Fibroblast of skin of back (primary cell): ENCODE measurements at places on chromosomes 7 and 10.

DNA sequence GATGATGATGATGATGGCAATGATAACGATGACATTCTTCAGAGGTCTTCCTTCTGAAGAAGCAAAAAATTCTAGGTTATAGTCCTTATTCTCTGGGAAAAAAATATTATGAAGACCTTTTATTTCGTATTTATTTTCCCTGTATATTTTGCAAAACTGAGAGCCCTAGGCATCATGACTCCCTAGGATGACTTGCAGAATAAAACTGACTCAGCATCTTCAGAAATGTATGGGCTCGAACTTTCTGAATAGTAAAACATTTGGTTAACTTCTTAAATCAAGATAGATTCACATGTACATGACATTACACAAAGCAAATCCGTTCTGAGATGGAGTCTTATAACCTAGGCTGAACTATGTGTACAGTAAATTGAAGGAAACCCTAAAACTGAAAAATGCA, 29.4 kb downstream of the DKK1 start:
- no peak for DNase-seq

DNA sequence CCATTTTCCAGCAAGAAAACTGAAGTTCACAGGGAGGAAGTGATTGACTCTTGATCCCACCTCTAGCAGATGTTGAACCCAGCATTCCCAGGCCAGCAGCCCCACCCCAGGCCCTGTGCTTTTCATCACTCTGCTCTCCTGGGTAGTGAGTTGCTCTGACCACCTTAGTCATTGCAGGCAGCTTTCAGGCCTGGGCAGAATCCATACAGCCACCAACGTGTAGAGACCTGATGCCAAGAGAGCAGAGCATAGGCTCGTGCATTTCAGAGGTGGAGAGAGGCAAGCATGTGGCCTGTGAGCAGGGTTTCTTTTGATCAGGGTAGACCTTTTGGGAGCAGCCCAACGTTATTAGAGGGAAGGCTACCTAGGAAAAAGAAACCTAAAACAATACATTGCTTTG, 334.6 kb downstream of the PTEN start:
- no peak for DNase-seq

GRCh38 chr10:44382131-44382858, 2.6 kb downstream of the CXCL12 start:
- peak; percentile 42 for DNase-seq

DNA sequence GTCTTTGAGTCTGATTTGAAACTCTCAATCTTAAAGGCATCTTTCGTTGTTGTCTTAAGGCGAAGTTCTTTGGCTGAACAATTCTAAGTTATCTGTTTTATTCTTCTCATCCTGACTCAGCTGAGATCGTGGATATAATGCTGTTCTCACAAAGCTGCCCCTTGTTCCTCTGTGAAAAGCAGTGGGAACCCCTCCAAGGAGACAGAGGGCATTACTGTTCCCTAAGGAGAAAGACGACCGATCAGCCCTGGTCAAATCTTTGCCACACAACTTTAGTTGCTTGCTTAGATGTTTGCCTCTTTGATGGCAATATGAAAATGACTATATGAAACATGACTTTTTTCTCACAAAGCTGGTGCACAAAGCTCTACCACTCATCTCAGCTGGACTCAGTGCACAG, 1016.7 kb downstream of the REEP3 start:
- no peak for DNase-seq

DNA sequence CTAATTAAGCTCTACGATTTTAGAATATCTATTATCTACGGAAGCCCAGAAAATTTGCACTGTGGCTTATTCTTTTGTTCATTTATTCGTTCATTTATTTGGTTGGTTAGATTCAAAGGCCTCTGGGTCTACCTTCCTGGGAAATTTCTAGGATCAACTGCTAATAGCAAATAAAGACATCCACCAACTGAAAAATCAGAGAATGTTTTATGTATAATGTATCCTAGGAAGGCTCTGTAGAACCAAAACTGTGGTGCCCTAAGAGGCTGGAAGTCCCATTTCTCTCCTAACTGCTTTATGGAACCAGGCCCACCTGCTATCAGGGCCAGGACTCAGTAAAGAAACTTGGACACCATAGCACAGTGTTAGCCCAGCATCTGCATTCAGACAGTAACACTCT, 923.4 kb upstream of the AUTS2 start:
- no peak for DNase-seq

- peak; percentile 53 for DNase-seq
Observed at GRCh38 chr10:116748041-116748440, 5.7 kb upstream of the HSPA12A start.

DNA sequence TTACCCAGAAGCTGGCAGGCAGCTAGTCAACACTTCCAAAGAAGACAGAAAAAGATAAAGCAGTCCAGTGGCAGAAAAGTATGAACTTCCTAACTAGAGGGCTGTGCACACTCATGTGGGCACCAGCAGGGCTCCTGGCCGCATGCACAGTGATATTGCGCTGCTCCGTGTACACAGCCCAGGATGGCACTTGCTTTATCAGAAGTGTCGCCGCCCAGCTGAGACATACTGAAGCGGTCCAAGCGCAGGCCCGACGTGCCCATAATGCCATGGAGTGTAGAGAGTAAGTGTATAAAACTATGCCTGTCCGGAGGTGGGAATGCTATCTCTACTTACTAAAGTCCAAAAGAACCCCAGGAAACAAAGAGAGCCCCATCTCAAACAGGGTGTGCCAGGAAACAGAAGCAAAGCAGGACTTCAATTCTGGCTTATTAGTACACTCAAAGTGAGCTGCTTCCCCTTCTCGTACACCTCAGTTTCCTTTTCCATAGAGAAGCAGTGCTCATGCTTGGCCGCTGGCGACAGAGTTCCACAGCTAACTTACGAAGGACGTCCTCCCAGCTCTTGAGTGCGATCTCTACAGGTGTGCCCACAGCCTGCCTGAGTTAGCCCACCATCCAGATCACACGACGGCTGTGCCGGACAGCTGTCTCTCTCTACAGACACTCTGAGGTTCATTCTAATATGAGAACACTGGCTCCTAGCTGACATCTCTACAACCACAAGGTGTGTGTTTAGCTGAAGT, 234.3 kb downstream of the COBL start:
- DNase-seq: no peak

- DNase-seq: peak; percentile 82
Observed at GRCh38 chr10:62386356-62387320, 12.5 kb downstream of the ZNF365 start.

- DNase-seq: no peak
Observed at GRCh38 chr7:34168013-34168412, 262.7 kb downstream of the BMPER start.

DNA sequence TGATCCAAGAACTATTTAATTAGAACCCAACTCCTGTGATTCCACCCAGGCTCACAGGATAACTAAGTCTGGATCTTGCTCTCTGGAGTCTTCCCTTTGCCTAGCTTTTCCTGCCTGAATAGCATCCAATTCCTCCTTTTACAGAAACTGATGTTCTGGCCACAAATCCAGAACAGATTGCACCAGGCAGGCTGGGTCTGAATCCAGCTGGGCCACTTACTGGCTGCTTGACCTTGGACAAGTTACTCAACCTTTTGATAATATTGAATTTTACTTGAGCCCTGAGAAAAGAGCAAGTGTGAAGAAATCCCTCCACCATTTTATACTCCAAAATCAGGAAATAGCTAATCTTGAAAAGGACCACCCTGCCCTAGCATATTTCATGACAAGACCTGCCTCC, 55.5 kb upstream of the SLC35G1 start:
- DNase-seq: no peak

DNA sequence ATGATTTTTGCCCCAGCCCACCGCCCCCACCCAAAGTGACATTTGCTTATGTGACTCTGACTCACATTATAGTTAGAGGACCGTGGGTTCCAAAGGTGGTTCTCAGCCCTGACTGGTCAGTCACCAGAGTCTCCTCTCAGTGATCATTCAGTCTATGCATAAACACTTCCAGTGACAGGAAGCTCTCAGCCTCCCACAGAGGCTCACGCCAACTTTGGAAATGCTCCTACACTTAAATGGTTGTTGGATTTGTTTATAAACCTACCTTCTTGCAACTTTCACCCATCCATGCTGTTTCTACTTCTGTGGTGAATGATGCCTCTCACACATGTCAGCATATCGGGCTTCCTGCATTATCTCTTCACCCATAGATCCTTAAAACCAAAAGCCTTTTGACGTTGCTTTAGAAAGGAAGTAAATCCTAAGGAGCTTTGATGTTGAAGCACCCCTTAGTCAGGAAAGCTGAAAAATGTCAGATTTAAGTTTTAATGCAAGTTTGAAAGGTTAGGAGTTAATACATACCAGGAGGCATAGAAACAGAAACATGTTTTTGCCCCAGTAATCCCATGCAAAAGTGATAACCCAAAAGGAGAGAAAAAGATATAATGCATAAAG, 46.5 kb upstream of the FGL2 start:
- no peak for DNase-seq

DNA sequence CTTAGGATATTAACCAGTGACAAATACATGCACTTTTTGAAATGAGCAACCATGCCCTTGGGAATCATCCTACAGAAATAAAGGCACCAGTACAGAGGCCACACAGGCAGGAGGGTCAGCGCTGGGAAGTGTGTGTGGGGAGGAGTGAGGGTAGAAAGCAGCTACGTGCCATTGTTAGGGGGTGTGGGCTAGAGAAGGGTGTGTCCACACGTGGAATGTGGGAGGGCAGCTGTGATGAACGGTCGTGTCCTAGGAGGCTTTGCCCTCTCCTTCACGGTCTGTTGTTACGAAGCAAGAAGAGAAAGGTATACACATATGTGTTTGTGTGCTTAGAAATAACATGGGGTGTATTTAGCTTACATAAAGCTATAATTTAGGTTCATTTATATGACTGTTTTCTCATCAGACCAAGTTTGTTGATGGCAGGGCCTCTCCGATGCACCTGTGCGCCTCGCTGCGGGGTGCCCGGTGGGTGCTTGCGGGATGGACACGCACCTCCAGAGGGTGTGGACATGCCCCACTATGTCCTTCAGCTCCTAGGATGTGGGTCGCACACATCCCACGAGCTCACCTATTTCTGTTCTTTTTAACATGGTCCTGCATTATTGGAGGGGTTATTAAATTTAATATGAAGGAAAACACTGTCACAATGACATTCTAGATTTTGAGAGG, 16.9 kb upstream of the GET4 start:
- DNase-seq: peak; percentile 25

GRCh38 chr10:76921383-76922010, 716.1 kb downstream of the KCNMA1 start:
- DNase-seq: no peak

GRCh38 chr10:3786295-3787015, 1.4 kb upstream of the KLF6 start:
- no peak for DNase-seq

DNA sequence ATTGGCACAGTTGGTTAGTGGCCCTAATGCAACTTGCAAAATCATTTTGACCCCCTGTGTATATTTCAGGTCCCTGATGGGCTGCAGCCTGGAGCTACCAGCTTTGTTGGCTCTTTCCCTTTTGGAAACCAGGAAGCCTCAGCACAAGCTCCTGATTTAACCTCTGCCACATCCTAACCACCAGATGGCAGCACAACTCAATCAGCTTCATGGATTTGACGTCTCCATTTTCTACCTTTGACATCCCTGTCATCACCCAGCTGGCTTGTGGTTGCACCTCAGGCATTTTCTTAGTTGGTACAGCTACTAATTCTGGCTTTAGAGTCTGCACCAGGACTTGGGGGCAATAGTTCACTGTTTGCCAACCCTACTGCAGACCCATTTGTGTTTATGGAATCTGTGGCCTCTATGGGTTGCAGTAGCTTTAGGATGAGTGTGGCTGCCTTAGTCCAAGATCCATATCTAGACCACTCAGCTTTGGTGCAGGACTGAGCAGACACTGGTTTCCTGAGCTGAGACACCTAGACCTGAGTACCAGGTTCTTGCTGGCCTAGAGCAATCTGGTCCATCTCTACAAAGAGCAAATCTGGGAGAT, 456.2 kb downstream of the REEP3 start:
- peak; percentile 59 for DNase-seq

DNA sequence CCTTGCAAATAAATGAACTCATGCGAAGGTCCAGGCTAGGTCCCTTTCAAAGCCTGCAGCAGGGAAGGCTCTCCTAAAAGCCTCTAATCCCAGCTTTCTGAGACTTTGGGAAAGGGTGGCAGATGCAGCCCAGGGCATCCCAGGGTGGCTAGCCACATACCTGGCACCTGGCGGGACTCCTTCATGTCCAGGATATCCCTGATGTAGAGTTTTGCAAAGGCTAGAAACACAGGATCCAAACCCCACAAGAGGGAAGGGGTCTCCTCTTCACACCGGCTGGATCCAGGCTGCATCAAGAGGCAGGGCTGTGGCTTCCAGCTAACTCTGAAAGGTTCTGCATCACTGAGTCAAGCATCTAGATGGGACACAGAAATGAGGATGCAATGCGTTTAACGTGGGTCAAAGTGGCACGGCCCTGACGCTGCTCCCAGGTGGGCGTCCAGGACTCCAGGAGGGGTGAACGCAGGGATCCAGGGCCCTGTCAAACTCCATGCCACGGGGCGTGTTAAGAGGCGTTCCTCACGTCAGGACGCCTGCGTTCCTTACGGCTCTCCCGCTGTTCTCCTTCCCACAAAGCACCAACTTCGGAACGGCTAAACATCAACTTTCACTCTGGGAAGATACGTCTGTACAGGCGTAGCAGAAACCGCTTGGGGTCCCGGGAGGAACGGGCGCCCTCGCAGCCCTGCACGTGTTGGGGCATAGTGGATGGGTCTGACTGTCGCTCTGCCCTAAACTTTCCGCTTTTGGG, 507 bp downstream of the STN1 start:
- DNase-seq: no peak

DNA sequence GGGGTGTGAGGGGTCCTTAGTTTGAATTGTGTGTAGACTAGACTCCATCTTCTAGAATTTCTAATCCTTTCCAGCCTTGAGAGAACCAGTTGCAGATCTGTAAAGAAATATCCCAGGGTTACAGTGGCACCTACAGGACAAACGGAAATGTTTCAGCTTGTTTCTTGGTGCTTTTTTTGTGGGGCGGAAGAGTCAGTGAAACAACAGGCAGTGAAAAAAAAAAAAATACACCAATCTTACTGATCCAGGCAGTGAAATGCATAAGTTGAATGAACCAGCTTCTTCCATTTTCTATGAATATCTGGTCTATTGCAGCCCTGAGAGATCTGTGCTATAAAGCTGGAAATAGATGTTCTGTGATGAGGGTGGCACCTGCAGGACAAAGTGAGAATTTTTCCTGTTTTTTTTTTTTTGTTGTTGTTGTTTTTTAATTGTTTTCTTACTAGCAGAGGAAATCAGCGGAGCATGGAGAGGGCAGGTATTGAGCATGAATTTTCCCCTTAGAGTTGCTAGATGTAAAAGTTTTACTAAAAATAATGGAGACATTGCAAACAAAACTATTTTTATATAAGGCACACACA, 81.9 kb upstream of the DYNC1I1 start:
- DNase-seq: peak; percentile 44

DNA sequence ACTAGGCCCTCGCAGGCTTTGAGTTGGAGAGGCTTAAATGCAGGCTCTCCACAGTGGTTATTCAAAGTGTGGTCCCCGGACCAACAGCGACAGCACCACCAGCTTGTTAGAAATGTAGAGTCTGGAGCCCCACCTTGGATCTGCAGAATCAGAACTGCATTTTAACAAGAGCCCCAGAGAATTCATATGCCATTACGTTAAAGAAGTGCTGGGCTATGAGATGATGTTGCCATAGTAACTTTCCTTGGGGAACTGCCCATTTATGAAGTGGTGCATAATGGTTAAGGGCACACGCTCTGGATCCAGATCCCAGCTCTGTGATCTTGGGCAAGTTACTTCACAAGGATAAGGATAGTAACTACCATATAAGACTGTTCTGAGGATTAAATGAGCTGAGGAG, 48.9 kb downstream of the ZCCHC24 start:
- no peak for DNase-seq
